NCI-H2081 treated with DMSO at 0.1 percent for 48 hours (cell line): ENCODE measurements at places on chromosomes 12 and 14.

DNA sequence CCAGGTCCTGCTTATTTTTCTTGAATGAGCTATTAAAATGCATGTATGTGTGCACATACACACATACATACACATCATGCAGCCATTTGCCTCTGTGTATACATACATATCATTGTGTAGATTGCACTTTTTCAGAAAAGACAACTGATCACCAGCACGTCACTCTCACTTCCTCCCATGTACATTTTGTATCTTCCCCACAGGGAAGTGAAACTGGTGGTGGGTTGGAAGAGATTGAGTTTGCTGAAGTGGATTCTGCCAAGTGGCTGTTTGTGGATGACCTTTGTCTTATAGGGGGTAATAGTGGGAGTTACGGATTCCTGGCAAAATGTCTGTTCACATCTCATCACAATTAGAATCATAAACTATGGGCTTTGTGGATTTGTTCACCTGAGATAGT, 448.6 kb downstream of the RAD51B start:
- DNase-seq: no peak

- no peak for DNase-seq
These were observed 196.1 kb downstream of the SLC15A4 start for GRCh38 chr12:128627659-128628058.

- DNase-seq: no peak
These were observed 312.5 kb downstream of the LRIG3 start for GRCh38 chr12:58607805-58608204.

DNA sequence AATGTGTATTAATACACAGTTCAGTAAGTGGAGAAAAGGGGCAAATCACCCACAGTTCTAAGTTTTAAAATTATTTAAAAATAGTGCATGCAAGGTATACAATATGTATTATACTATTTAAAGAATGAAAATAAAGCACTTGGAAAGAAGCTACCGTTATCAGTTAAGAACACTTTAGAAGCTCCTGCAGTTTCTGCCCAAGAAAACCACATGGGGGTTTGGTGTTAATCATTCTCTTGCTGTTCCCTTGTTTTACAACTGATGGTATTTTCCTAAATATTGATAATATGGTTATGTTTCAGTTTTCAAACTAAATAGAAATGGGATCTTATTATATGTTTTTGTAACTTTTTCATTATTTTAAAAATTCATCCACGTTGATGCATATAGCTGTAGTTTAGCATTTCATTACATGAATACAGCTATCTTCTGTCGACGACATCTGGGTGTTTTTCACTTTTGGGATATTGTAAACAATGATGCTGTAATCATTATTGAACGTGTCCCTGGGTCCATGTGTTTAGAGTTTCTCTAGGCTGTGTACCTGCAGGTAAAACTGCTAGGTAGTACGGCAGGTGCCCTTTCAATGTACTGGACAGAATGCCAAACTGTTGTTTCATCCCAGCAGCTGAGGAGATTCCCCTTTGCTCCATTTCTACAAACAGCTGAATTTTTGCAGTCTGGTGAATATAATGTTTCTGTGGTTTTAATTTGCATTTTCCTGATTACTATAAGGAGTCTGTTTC, 64.1 kb downstream of the APPL2 start:
- DNase-seq: no peak

DNA sequence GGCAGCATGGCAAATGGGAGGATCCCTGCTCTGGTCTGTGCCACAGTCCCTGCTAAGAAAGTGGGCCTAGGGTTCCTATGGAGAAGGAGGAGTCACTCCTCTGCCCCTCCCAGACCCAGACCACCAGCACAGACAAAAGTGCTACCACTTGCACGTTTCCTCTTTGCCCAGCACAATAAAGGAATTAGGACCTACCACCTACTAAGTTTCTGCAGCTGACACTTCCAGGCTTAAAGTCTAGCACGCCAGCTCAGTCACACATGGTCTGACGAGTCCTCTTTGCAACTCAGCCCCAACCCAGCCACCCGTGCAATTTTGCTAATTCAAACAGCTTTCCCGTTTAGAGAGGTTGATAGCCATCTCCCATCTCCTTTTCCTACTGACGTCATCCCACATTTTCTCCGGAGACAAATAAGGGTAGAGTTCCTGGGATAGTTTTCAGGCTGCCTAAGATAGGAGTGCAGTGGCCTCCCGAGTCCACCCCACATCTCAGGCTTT, 66.2 kb upstream of the PTGR2 start:
- no peak for DNase-seq
